ENCODE measurements at places on chromosomes 5 and 9. TPM values are rescaled to one million over a fixed set of nuclear protein-coding genes. Genes with fewer than 3 reads are reported as not detected.

Gene HRCT1
- total RNA-seq = not detected

Gene HMGCS1
- 230 TPM for total RNA-seq

Gene KCNMB1
- not detected for total RNA-seq

Gene WDR31
- 2.7 TPM for total RNA-seq

Gene LRRC70
- 0.73 TPM for total RNA-seq

Gene LIFR
- total RNA-seq = 0.12 TPM
